CD4-positive, CD25-positive, alpha-beta regulatory T cell (primary cell): ENCODE measurements at places on chromosomes 5 and 9. TPM values are rescaled to one million over a fixed set of nuclear protein-coding genes. Genes with fewer than 3 reads are reported as not detected.

- peak overlapping the region; percentile 93 for H3K4me3 ChIP-seq
- H3K36me3 ChIP-seq, result peaks cover 4% of the 10 kb centered on the region
Measured at GRCh38 chr5:75053304-75054133, 1.2 kb upstream of the GCNT4 start.

- no peaks in the 10 kb centered on the region for H3K36me3 ChIP-seq
- peaks cover 9% of the 10 kb centered on the region for H3K4me1 ChIP-seq
- no peak within 1 kb of the TSS for H3K4me3 ChIP-seq
- H3K27me3 ChIP-seq, result peaks cover 43% of the 10 kb centered on the region
- no peak within 1 kb of the TSS for H3K27ac ChIP-seq
Measured at GRCh38 chr9:34957492-34958410, at the start of gene PHF24. Gene PHF24, plus strand, starts transcription at chr9:34958285. Its CDS starts 13,014 bp downstream, at chr9:34971299.

The NPDC1 gene
- 6.2 TPM for polyA plus RNA-seq

- no peak overlapping the region for H3K27ac ChIP-seq
- peaks cover 16% of the 10 kb centered on the region for H3K4me1 ChIP-seq
- H3K36me3 ChIP-seq, result no peaks in the 10 kb centered on the region
Measured at GRCh38 chr5:157994906-157995519, 136.1 kb upstream of the CLINT1 start.

DNA sequence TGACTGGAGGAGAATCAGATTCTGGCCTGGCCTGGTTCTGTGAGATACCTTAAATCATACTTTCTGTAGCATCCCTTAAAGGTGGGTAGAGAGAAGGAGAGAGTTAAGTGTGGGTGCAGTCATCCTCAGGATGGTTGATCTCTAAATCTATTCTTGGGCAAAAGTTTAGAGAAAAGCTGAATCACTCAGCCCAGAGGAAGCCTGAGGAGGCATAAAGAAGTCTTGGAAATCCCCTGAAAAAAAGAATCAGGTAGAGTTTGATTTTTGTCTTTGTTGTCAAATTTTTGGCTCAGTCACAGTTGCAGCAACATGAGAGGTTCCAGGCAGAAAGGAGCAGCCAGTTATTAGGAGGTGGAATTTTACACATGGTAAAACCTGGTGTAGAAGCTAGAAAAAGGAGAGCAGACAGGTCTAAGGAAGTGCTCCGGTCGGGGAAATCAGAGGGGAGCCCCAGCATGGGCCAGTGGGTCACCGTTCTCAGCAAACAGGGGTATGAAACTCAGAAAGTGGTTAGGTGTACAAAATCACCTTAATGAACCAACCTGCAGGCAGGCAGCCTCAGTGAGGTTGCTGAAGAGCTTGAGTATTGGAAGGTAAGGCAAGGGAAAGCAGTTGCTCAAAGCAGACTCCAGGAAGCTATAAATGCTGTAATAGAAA is 116.2 kb upstream of the CNTLN start:
- H3K36me3 ChIP-seq, result no peaks in the 10 kb centered on the region
- no peaks in the 10 kb centered on the region for H3K4me1 ChIP-seq
- H3K4me3 ChIP-seq, result no peak overlapping the region
- no peak overlapping the region for H3K27ac ChIP-seq

GRCh38 chr5:173642895-173643481 is 26.5 kb upstream of the BOD1 start:
- H3K27ac ChIP-seq, result no peak overlapping the region
- H3K27me3 ChIP-seq, result no peaks in the 10 kb centered on the region
- H3K36me3 ChIP-seq, result no peaks in the 10 kb centered on the region
- DNase-seq, result no peak

DNA sequence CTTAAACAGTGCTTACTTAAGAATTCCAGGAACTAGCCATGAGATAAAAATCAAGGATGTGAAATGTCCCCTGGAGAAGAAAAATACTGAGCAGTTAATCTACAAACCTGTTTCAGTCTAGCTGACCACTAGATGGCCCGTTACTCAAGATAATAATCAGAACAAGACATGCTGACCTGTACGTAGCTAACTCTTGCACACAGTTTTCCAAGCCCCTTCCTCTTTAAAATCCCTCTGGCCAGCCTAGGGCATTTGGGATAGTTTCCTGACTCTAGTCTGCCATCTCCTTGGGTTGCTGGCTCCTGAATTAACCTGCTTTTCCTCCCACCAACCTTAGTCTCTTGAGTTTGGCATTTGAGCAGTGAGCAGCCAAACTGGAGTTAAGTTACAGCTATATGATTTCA is 59.2 kb upstream of the TRAF1 start:
- H3K27me3 ChIP-seq, result no peaks in the 10 kb centered on the region
- no peak overlapping the region for H3K4me3 ChIP-seq
- DNase-seq, result no peak
- H3K4me1 ChIP-seq, result no peaks in the 10 kb centered on the region
- no peak overlapping the region for H3K27ac ChIP-seq

- H3K4me3 ChIP-seq, result no peak overlapping the region
- H3K4me1 ChIP-seq, result no peaks in the 10 kb centered on the region
- H3K36me3 ChIP-seq, result no peaks in the 10 kb centered on the region
- no peaks in the 10 kb centered on the region for H3K27me3 ChIP-seq
- DNase-seq, result no peak
Measured at GRCh38 chr9:8430945-8431344, 631.4 kb upstream of the DMAC1 start.

The CCDC192 gene
- polyA plus RNA-seq, result 0.37 TPM

GRCh38 chr5:170206216-170206615 is 26.6 kb upstream of the C5orf58 start:
- H3K27ac ChIP-seq, result no peak overlapping the region
- no peak for DNase-seq
- H3K4me3 ChIP-seq, result no peak overlapping the region
- peaks cover 14% of the 10 kb centered on the region for H3K27me3 ChIP-seq
- no peaks in the 10 kb centered on the region for H3K4me1 ChIP-seq

The SOHLH1 gene
- polyA plus RNA-seq, result not detected

GRCh38 chr9:131682261-131682660 is 57.6 kb downstream of the RAPGEF1 start:
- no peak for DNase-seq
- peaks cover 26% of the 10 kb centered on the region for H3K4me1 ChIP-seq
